Heart right ventricle (tissue), 16 donors: ENCODE measurements at places on chromosomes 12 and 14.
A peak's percentile ranks its signal among the peaks of the same experiment; 100 is the strongest.

DNA sequence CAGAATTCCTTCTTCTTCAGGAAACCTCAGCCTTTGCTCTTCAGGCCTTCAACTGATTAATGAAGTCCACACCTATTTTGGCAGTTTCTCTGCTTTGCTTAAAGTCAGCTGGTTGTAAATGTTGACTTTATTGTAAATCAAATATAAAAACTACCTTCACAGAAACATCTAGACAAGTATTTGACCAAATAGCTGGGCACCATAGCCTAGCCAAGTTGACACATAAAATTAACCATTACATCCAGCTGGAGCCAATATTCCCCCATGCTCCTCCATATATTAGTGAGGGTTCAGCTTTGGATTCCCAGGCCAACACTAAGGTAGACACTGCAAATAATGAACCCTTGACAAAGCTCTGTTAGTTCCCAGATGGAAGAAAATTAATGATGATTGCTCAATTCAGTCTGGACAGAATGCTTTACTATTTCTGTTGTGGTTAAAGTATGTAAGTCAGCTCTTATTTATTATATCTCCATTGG is 125.5 kb downstream of the ZFP36L1 start:
- no peaks in the 10 kb centered on the region for H3K36me3 ChIP-seq
- peaks cover 24% of the 10 kb centered on the region for H3K4me1 ChIP-seq
- H3K27me3 ChIP-seq, result no peaks in the 10 kb centered on the region
- no peak overlapping the region for H3K4me3 ChIP-seq
- no peak overlapping the region for H3K27ac ChIP-seq

DNA sequence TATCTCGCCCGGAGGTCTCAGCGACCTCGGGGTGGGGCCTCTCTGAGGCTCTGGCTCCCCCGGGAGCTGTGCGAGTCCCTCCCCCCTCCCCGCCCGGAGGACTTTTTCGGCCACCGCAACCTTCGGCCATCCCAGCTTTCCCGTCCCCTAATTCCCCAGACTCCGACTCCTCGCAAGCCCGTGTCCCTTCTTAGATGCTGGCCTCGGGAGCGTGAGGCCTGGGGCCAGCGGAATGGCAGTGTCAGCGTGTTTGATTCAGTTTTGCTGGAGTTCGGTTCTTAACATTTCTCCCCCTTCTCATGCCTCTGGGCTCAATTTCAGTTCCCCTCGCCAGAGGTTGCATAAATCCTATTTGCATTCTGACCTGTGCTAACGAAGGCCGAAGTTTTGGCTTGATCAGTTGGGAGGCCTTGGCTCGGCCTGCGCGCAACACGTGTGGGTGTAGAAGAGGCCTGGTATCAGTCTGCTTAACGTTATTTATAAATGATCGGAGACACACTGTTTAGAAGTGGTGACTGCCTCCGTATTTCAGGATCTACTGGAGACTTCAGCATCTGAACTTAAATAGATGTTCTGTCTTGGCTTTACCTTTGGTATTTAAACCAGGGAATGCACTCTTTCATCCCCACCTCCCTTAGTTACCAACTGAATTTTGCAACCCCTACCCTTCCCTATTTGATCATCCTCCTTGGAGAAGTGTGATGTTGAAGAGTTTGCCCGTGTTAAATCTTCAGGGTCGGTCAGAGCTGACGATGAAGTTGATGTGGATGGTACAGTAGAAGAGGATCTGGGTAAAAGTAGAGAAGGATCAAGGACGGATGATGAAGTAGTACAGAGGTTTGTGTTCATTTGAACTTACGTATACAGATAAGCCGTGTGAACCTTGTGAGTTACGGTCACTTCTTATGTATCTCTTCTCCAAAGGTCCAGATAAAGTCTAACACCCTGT is 851 bp downstream of the HSP90B1 start:
- peak overlapping the region; percentile 71 for H3K4me3 ChIP-seq
- peak overlapping the region; percentile 84 for H3K27ac ChIP-seq
- H3K36me3 ChIP-seq, result peaks cover 45% of the 10 kb centered on the region
- peaks cover 5% of the 10 kb centered on the region for H3K4me1 ChIP-seq
- no peaks in the 10 kb centered on the region for H3K27me3 ChIP-seq

GRCh38 chr12:111056618-111057521 is 136.5 kb upstream of the MYL2 start:
- H3K4me1 ChIP-seq, result no peaks in the 10 kb centered on the region
- H3K4me3 ChIP-seq, result no peak overlapping the region
- no peak overlapping the region for H3K27ac ChIP-seq
- H3K27me3 ChIP-seq, result no peaks in the 10 kb centered on the region

GRCh38 chr14:96581902-96582301 is 79.7 kb downstream of the PAPOLA start:
- H3K4me1 ChIP-seq, result no peaks in the 10 kb centered on the region
- H3K27me3 ChIP-seq, result peaks cover 24% of the 10 kb centered on the region
- H3K4me3 ChIP-seq, result no peak overlapping the region
- no peaks in the 10 kb centered on the region for H3K36me3 ChIP-seq
- H3K27ac ChIP-seq, result no peak overlapping the region

DNA sequence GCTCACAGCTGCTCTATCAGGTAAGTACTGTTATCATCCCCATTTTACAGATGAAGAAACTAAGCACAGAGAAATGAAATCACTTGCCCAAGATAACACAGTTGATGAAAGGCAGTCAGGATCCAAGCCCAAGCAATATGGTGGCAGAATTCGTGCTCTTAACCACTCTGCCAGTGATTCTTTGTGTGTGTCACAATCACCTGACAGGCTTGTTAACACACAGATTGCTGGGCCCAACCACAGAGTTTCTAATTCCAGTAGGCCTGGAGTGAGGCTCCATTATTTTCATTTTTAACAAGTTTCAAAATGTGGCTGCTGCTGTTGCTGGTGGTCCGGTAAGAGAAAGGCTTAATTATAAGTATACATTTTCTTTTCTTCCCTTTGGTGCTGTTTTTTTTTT is 134.2 kb downstream of the TGFB3 start:
- H3K36me3 ChIP-seq, result no peaks in the 10 kb centered on the region
- H3K27ac ChIP-seq, result no peak overlapping the region
- DNase-seq, result no peak
- H3K4me1 ChIP-seq, result no peaks in the 10 kb centered on the region

GRCh38 chr14:106276326-106277267 is 750.2 kb downstream of the TMEM121 start:
- DNase-seq, result no peak
- no peak overlapping the region for H3K27ac ChIP-seq
- H3K4me1 ChIP-seq, result no peaks in the 10 kb centered on the region
- no peaks in the 10 kb centered on the region for H3K36me3 ChIP-seq
- peaks cover 24% of the 10 kb centered on the region for H3K27me3 ChIP-seq

- no peak overlapping the region for H3K4me3 ChIP-seq
- no peaks in the 10 kb centered on the region for H3K27me3 ChIP-seq
- H3K36me3 ChIP-seq, result no peaks in the 10 kb centered on the region
Measured at GRCh38 chr14:29030121-29030520, 263.5 kb downstream of the FOXG1 start.

DNA sequence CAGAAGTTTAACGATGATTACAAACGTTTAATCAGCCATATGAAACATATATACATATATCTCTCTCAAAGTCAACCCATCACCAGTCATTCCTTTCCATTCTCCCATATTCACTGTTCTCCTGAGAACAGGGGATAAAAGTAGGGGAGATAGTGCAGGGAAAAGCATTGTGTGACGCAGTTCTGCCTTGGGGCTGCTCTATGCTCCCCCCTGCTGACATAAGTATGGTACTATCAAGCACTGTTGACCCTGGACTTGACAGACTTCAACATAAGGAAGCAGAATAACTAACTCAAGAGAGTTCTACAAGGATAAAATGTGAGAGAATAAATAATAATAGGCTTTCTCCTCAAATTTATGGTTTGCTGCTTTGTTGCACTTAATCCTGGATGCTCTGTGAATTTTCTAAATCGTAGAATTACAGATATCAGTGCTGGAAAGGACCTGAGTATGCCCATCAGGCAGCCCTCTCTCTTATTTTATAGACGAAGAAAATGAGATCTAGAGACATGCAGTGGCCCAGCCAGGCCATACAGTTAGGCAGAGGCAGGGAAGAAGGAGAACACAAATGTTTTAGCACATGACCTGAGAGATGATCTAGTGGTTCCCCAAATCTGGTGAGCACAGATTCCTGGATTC is 87.2 kb downstream of the SCN8A start:
- DNase-seq, result no peak
- H3K27me3 ChIP-seq, result peaks cover 10% of the 10 kb centered on the region
- H3K4me3 ChIP-seq, result no peak overlapping the region

GRCh38 chr12:6928022-6928702 is 403 bp downstream of the ATN1 start:
- peak overlapping the region; percentile 78 for H3K4me3 ChIP-seq
- peak overlapping the region; percentile 98 for H3K27ac ChIP-seq
- peaks cover 5% of the 10 kb centered on the region for H3K27me3 ChIP-seq
- H3K4me1 ChIP-seq, result peaks cover 48% of the 10 kb centered on the region
- DNase-seq, result no peak
